ENCODE measurements at places on chromosomes 7 and 10. TPM values are rescaled to one million over a fixed set of nuclear protein-coding genes. Genes with fewer than 3 reads are reported as not detected.

PDZD7 gene
- 1.4 TPM for total RNA-seq

GTF2IRD2 gene
- 18.6 TPM for total RNA-seq

ASB15 gene
- total RNA-seq: not detected

ARHGEF5 gene
- total RNA-seq: 51.2 TPM

MMRN2 gene
- 5.5 TPM for total RNA-seq

CYP26C1 gene
- not detected for total RNA-seq

DNA sequence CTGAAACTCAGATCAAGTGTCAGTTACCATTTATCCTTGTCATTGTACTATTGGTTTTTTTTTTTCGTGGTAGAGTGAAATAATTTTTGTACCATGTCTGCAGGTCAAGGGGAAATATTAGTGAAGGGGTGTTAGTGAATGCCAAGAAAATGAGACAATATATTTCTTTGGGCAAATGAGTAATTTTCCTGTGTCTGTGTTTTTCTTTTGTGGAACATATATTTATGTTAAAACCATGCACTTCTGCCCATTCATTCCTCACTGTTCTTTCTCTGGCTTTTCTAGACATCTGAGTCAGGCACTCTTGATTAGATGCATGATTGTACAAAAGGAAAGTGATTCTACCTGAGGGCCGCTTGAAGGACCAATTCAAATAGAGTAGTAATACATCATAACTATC is 161.6 kb downstream of the BICC1 start:
- DNase-seq: no peak

GRCh38 chr10:130388746-130389145 is 252.6 kb downstream of the GLRX3 start:
- no peak for DNase-seq

GRCh38 chr10:5545778-5546710 is 21.3 kb downstream of the CALML3 start:
- no peak for DNase-seq

- DNase-seq: no peak
These were observed 90.0 kb downstream of the FOXP2 start for GRCh38 chr7:114504586-114504985.

- no peak for DNase-seq
These were observed 22.1 kb downstream of the ACTR1A start for GRCh38 chr10:102480396-102480795.

DNA sequence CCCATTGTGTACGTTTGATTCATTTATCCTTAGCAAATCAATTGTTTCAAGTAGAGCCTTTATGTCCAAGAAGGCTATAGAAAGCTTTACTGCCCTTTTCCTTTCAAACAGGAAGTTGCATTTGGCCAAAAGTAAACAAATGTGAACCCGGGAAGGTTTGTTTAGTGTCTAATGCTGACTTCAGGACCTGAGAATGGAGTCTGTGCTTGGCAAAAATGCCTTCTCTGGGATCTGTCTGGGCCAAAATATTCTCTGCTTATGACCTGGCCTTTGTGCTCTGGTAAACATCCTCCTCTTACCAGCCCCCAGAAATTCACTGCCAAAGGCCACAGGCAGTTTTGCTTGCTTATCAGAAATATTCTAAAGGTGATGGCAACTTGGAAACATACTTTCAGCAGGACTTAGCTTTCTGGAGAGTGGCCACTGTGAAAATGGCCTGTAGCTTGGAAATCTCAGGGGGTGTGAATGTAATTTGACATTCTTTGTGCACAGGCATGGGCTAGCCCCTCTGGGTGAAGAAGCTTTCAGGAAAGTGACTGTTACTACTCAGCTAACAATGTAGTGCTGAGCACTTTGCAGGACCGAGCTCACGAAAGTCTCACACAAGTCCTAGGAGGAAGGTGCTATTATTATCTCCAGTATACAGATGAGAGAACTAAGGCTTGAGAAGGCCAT is 199.5 kb downstream of the PTEN start:
- DNase-seq: no peak

DNA sequence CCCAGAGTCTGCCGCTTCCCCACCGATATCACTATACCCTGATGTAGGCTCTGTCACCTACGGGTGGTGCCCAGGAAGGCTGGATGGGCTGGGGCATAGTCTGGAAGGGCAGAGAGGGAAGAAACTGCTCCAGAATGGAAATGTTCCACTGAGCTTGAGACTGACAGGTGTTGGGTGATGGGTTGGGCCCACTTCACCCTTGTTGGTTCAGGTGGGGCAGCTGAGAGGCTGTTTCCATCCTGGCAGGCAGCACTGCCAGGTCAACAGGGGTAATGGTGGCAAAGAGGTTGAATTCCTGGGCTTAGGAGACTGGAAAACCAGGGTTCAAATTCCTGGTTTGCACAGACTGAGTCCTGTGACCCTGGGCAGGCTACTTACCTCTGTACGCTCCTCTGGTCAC is 28.5 kb upstream of the FRAT2 start:
- no peak for DNase-seq

DNA sequence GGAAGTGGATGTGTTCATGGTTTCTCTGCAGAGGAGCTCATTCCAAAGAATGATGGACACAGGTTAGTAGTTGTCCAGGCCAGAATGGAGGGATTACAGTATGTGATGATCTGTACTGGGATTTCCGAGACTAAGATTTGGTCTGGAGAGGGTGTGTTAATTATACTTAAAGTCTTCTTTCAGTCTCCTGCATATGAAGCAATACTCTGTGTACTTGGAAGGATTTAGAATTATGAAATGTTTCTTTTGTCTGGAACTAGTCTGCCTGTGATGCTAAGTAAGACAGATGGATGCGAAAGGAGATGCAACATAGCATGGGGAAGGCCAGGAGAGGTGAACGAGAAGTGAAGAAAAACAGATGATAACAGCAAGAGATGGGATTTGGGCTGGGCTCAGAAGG is 305.1 kb upstream of the LYZL1 start:
- no peak for DNase-seq

- no peak for DNase-seq
These were observed 129.9 kb downstream of the KBTBD2 start for GRCh38 chr7:32761451-32762205.

DNA sequence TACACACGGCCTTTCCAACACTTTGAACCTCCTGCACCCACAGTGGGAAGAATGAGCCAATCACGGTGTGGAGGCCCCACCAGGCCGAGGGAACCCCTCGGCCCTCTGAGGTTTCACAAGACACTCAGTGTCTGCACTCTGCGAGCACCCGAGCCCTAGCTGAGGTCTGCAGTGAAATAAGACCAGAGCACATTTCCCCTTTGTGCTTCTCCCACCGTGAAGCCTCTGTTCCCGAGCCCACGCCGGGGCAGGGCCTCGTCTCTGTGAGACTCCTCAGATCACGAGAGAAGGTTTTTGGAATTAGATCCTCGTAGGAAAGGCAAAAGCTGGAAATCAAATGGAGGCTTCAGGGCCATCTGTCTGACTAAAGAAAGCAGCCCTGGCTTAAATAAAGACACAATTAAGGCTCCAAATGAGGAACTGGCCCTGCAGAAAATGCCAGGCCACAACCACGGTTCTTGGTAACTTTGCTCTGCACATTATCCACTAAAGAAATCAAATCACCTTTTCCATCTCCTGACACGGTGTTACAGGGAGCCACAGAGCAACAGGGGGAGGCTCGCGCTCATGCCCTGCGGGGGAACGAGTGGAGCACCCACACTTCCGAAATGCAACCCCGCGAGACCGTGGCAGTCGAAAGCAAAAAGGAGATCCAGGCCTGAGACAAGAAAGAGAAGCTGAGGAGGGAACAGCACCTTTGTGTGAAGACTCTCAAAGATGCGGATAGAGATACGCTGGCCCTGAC is 43.7 kb downstream of the FAM53B start:
- DNase-seq: no peak

- no peak for DNase-seq
These were observed 34.9 kb downstream of the LDB3 start for GRCh38 chr10:86703176-86703575.

DNA sequence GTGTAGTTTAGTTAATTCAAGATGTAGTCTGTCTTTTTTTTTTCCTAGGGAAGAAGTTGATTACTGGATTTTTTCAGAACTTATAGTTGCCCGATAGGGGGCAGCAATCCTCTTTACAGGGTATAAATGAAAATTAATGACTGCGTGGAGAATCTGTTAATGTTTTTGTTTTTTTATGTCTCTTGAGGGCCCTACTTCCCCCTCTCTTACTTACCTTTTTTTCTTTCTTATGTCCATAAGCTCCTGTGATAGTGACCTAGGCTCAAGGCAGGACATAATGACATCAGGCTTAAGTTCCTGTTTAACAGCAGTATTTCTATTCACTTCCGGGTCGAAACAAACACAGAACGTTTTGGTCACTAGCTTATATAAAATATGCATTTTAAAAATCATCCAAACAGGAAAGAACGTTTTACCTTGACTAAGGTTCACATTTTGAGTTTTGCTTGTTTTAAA is 18.8 kb downstream of the CDC123 start:
- DNase-seq: no peak
